Thymus (tissue), 14 donors: ENCODE measurements at places on chromosomes 3 and 15. TPM values are rescaled to one million over a fixed set of nuclear protein-coding genes. Genes with fewer than 3 reads are reported as not detected.

DNA sequence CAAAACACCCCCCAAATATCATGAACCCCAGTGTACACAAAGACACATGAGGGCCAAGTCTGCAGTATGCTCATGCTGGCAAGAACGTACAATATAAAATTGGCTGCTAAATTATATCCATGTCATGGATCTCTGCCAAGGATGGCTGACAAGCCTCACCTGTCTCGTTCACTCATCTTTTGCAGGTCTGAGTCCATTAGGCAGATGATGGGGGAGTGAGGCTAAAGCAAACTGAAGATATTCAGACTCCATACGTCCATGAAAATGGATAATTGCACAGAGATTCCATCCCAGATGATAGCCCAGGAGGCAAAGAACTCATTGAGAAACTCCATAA, 122.3 kb upstream of the PTPRG start:
- DNase-seq = no peak

GRCh38 chr3:172982736-172983364, 158.2 kb downstream of the SPATA16 start:
- DNase-seq = no peak

DNA sequence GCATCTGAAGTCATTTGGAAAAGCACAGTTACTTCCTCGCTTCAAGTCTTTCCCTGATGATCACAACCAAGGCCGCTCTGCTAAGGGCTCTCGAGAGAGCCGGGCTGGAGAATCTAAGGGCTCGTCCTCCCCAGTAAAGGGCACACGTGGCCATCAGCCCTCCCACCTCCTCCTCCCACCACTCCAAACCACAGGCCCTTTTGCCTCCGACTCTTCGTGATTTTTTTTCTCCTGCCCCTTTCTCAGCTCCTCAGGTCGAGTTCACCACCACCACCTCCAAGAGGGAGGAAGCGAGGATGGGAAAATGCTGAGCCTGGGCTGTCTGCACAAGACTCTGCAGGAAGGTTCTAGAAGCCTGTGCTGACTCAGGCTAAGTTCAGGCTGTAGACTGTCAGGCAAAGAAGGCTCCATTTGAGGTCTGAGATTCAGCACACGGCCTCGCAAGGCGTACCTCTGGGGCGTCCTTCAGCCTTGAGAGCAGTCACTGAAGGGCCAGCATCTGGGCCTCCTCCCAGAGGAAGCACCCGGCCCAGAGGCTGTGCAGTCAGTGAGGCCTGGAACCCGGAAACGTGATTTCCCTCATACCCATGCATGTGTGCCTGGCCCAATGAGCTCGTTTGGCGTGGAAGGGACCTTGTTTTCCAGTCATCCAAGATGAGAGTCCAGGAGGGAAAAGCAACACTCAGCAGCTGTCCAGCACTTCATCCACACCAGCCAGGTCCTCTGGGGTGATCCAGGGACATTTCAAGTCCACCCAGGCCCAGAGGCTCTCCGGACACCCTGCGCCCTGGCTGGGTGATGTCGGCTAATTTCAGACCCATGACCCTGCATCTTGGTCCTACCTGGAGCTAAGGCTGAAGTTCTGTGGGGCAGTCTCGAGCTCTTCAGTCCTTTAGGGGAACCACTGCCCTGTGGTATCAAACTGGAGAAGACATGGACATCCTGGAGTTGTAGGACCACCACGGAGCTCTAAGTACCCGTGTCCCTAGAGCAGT, 196.8 kb downstream of the XXYLT1 start:
- DNase-seq = no peak

DNA sequence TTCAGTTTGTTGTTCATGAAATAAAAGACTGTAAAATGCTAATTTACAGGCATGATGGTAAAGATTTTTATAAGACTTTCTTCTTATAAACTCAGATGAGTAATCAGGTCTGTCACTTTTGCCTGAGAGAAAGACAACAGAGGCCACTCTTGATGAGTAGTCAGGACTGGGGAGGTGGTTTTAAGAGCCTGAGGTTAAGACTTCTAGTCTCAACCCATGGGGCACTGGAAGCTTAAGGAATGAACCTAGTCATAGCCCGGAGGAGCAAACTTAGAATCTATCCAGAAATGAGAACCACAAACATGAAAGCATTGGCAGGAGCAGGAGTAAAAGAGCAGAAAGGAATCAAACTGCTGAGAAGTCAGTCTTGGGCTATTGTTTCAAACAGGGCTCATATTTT, 846.3 kb upstream of the ARPP21 start:
- DNase-seq = no peak

Gene TNNC1
- 5.5 TPM for total RNA-seq

Gene FRMD5
- 0.09 TPM for total RNA-seq

DNA sequence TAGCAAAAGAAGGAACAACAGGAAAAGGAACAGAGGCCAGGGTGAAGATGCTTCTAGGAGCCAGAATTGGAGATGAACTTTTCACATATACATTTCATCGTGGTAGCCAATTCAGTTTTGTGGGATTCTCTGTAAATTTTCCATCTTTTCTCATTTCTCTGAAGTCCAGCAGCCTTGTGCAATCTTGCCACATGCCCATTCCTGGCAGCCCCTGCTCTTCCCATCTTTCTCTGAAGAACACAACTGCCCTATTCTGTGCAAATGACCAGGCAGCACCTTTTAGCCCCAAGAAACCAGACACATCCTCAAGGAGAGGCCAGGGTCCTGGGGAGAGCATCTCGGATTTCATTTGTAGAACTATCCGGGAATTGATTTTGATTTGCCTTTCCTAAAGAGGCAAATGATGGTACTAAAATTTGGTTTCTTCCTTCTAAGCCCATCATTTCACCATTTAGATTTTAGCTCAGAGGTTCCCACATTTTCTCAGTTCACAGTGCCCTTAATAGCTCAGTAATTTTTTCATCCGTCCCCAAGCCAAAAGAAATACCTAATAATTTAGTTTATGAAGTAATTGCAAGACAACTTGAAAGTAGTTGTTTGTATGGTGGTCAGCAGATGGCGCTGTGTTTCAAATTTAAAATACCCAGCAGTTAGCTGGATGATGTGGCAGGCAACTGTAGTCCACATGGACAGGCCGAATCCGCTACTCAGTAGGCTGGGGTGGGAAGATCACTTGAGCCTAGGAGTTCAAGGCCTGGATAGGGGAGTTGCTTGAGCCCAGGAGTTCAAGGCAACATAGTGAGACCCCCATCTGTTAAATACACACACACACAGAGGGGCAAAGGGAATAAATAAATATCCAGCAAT, 61.3 kb upstream of the ACKR4 start:
- DNase-seq = peak; percentile 67

DNA sequence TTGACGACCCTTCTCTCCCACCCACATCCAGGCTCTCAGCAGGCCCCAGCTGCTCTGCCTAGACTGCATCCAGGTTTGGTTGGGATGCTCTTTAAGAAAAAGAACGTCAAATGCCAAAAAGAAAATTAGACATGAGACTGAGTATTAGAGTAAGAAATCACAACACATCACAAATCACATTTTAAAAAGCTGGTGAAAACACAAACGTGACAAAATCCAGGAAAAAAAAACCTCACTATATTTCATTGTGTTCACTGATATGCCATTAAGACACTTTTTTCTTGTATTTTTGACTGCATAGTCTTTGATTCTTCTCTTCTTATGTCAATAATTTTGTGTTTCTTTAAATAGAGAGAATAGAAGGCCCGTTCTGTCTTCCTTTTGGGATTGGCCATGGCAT, 243.7 kb downstream of the TLE3 start:
- DNase-seq = no peak

Gene LNP1
- total RNA-seq = 1.7 TPM

DNA sequence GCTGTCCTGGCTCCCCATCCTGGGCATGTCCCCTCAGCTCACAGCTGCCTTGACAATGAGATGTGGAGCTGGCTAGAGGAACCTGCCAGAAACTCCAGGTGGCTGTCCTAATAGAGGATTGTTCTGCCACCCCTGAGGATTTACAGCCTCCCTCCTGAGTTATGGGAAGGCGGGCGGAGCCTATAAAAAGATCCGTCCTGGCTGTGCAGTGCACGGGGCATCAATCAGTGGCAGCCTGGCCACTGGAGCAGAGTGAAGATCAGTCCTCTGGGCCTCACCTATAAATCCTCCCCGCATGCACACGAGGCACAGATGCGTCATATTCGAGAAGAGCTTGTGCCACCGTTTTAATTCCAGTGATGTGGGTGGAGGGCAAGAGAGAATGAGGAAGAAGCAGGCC, 90.0 kb downstream of the MEGF11 start:
- no peak for DNase-seq

DNA sequence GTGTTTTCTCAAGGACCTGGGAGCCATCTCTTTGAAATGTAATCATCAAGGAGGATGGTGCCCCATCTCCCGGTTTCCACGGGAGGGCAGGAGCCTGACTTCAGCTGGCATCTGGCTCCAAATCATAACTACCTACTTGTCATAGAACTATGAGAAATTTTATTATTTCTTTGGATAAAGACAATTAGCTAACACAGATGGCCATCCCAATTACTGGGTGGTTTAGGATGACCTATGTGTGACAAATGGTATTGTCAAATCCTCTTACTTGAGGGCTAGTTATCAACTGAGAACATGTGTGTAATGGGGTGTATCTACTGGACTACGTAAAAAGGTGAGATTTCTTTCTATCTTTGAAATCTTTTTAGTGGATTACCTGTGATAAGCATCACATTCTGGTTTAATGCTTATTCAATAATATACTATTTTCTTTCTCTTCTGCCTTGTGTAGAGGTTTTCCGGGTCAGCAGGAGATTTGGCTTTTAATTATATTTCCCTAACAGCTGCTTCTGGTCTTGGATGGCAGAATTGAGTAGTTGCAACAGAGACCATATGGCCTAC, 15.3 kb upstream of the PARP14 start:
- DNase-seq = no peak

Gene ADAMTS7
- total RNA-seq = 0.47 TPM

Gene LINGO1
- 0.24 TPM for total RNA-seq

DNA sequence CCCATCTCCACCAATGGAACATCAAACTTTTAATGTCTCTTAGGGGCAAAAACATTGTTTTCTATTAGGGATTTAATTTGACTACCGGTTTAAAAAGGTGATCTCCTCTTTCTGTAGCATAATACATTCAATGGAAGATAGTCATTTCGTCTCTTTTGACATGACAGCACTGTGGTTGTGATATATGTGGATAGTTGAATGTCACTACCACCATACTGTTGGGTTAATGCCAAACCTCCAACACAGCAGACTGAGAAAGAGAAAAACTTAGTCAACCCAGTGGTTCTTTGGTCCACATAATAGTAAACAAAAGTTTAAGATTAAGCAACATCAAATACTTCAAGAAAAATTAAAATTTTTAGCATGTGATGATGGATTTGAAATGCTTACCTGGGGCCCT, 530.4 kb downstream of the AGBL1 start:
- DNase-seq = no peak

DNA sequence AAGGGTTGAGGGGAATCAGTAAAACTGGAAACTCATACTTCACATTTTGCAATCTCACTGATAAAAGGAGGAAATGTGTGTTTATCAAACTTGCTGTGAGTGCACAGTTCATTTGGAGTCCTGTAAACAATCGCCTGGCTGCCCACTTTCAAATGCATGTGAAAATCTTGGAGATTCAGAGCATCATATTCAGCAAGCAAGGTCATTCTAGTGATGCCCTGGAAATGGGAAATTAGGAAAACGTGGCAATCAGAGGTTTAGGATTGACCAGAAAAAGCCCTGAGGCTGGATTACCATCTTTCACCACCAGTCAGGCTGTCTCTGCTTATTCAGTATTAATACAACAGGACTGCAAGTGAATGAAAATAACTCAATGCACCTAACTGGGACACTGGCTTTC, 23.9 kb downstream of the DPH6 start:
- DNase-seq = no peak

Gene CTSH
- total RNA-seq = 110 TPM
